ENCODE measurements at places on chromosomes 6 and 20.

DNA sequence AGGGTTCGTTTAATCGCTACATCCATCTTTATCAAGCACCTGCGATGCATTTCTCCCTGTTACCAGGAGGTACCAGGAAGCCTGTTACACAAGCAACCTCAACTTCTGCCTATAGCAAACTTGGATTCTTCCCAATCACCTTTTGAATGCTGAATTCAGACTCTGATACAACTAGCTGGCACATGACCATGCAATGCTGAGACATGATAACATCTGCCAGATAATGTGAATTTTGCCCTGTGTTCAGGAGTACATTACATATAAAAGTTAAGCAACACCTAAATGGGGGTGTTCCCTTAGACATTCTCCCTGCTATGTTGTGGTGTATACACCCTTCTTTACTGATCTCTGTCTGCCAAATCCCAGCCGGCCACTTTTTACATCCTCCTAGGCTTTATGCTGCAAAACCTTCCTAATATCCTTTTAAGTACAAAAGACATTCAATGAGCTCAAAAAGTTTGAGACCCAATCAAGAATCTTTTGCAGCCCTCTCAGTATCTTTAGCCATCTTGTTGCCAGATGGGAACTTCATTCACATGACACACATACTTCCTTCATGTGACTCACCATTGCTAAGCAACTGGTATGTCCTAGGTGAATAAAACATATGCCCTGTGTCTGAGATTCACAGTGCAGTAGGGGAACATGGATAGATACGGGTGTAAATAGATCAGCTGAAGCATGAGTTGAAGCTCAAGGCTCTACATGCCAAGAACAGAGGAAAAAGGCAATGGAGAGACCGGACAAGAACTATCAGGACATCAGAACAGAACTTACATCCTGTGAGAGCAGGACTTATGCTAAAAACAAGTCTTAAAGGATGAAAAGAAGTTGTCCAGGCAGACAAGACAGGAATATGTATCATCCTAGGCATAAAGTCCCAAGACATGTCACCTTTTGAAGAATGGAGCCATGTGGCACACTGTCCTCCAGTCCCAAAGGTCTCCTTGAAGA, 84.3 kb downstream of the ZHX3 start:
- DNase-seq, result peak; percentile 79

DNA sequence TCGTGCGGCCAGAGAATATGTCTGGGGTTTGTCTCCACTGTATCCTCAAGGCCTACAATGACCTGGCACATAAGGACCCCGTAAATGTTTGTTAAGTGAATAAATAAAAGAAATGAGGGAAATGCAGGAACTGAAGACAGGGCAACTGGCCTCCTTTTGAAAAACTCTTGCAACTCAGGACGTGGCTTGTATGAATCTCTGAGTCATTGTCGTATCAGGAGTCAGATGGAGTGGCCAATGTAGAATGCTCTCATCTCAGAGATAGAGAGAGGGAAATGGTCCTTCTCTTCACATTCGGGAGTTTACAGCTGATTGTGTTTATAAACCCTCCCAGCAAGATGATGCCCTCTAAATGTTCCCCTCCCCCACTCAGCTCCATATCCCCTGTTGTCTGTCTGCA, 57.1 kb downstream of the UST start:
- no peak for DNase-seq

GRCh38 chr6:140537211-140537610, 1162.8 kb upstream of the CITED2 start:
- no peak for DNase-seq

GRCh38 chr20:2042400-2042799, 48.5 kb upstream of the PDYN start:
- DNase-seq, result peak; percentile 56

- peak; percentile 73 for DNase-seq
Observed at GRCh38 chr6:11854408-11855165, 76.0 kb upstream of the ADTRP start.

- DNase-seq, result peak; percentile 48
Observed at GRCh38 chr20:48910347-48910781, 11.1 kb upstream of the ARFGEF2 start.

- no peak for DNase-seq
Observed at GRCh38 chr6:78502386-78502887, 364.9 kb upstream of the IRAK1BP1 start.

DNA sequence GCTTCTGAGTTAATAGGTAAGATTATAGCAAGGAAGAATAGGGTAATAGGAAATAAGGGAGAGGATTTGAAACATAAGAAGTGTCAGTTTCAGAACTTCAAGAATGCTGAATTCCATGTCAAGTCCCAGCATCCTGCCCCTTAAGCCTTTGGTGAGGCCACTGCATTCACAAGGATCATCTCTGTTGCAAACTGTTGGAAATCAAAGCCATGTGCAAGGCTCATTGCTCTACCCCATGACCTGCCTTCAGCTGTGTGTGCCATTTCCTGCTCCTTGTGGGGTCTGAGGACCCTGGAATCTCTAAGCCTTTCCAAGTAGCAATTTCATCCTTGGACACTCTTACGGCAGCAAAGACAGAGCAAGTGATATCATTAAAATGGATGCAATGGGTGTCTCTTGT, 203.0 kb downstream of the CDC5L start:
- no peak for DNase-seq

DNA sequence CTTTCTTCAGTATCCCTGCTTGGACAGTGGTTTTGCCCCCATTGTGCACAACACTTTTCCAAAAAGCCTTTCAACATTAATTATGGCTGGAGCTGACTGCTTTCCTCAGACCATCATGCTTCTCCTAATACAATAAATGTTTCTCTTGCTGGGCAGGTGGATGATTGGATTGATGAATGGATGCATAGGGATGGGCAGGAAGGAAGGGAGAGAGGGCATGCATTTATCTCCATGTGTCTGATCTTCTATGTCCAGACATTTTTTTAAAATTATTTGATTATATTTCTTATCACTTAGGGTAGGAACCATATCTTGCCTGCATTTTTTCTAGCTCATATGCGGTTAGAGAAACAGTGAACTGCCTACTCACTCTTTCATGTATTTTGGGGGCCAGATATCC, 218.5 kb downstream of the PRL start:
- DNase-seq, result no peak

- no peak for DNase-seq
Observed at GRCh38 chr6:150456466-150456865, 87.7 kb downstream of the IYD start.

DNA sequence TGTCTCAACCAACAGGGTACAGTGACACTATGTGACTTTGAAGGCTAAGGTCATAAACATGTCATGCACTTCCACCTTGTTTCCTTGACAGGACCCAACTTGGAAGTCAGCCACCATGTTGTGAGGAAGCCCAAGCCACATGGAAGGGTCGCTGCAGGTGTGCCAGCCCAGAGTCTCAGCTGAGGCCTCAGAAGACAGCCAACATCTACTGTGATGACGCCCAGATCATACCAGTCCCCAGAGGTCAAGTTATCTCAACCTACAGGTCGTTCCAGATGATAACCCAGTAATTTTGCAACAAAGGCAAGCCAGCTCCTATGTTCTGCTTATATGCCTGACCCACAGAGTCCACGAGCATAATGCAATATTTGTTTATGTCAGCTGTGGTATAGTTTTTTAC, 376.0 kb upstream of the AGPAT4 start:
- no peak for DNase-seq

GRCh38 chr6:15369838-15370237, 124.0 kb downstream of the JARID2 start:
- no peak for DNase-seq

DNA sequence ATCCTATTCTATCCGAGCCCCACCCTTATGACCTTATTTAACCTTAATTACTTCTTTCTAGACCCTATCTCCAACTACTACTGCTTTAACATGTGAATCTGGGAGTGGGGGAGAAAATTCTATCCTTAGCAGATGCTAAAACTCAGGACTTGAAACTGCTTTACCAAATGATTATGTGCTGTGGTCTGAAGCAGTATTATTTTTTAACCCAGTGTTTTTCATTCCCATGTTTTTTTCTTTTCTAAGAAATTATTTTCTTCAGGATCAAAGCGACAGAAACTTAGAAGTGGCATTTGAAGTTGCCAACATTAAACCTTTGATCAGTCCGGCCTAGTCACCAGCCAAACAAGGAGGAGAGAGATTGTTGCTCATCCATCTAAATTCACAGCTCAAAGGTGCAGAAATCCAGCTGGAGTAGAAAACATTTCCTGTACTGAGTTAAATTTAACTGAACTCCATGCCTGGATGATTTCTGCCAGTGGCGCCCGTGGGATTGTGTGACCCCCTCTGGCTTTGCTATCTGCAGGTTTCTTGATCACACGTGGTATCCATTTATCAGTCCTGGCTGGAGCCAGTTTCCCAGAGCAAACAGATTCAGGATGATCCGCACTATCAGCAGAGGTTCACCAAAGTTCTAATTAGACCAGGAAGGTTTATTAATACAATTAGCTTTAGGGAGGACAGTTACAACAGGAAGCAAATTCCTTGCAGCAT, 300.5 kb downstream of the PLCB1 start:
- no peak for DNase-seq

GRCh38 chr20:44211177-44212039, 837 bp upstream of the OSER1 start:
- no peak for DNase-seq

DNA sequence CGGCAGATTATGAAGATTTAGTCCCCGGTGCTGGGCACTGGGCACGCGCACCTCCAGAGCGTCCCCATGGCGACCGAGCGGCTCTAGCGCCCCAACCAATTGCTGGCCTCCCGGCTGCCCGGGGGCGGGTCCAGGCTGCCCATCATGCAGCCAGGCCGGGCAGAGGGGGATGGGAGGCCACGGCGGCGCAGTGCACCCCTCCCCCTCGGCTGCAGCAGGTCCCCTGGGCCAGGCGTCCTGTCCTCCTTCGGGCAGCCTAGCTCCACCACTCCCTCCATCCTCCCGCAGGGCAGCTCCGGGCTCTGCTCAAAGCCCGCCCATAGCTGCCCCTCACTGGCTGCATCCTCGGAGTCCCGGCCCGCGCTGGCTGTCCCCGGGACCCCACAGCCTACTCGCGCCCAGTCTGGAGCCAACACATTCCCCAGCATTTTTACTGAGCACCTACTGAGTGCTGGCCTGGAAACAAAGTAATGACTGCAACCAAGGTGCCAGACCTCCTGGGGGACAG, 99.4 kb downstream of the ASXL1 start:
- DNase-seq, result peak; percentile 45

DNA sequence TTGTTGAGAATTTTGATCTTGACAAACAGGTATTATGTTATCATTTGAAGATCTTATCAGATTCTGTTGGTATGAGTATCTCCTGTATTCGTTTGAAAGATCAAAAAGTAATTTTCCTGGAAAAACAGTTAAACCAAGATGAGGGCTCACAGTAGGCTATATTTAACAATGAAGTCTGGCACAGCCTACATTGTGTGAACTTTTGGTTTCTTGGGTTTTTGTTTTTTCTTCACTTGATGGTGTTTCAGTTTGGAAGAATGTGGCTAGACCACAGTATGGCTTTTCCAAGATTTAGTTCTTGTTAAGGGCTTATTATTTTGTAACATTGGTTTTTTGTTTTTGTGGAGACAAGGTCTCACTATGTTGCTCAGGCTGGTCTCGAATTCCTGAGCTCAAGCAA, 306.4 kb downstream of the CDKAL1 start:
- no peak for DNase-seq

- DNase-seq, result peak; percentile 76
Observed at GRCh38 chr6:125584468-125584939, 164.9 kb upstream of the HEY2 start.

DNA sequence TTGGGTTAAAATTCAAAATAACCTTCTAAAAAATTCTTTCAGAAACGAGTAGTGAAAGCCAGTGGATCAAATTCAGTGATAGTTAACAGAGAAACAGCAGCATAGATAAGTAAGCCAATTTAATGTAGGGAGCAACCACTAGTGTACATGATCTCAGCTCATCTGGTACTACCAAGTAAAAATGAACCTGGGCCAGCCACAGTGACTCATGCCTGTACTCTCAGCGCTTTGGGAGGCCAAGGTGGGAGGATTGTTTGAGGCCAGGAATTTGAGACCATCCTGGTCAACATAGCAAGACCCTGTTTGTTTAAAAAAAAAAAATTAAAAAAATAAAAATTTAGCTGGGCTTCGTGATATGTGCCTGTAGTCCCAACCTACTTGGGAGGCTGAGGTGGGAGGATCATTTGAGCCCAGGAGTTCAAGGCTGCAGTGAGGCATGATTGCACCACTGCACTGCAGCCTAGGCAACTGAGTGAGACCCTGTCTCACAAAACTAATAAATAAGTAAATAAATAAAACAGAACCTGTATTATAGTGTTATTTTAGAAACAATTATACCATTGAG, 32.4 kb downstream of the CBFA2T2 start:
- DNase-seq, result no peak

DNA sequence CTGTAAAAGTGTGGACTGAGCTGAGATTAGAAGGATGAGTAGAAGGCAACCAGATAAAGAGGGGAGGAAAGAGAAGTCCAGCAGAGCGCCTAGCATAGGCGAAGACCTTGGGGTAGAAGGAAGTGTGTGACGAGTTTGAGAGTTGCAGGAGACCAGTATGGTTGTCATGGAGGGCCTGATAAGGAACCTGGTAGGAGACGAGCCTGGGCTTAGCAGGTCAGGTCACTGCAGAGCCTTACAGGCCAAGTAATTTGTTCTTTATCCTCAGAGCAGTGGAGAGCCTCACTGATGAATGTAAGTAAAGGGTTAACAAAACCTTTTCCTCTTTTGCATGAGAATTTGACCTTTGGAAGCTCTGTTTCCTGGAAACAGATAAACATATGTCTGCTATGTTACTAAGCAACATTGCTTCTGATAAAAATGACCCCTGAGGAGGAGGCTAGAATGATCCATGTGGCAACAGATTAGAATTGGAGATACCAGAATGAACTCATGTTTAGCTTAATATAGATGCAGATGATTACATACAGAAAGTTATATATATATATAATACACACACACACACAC, 2.9 kb upstream of the TMEM74B start:
- no peak for DNase-seq

GRCh38 chr20:11906626-11907480, 10.8 kb upstream of the BTBD3 start:
- peak; percentile 60 for DNase-seq

DNA sequence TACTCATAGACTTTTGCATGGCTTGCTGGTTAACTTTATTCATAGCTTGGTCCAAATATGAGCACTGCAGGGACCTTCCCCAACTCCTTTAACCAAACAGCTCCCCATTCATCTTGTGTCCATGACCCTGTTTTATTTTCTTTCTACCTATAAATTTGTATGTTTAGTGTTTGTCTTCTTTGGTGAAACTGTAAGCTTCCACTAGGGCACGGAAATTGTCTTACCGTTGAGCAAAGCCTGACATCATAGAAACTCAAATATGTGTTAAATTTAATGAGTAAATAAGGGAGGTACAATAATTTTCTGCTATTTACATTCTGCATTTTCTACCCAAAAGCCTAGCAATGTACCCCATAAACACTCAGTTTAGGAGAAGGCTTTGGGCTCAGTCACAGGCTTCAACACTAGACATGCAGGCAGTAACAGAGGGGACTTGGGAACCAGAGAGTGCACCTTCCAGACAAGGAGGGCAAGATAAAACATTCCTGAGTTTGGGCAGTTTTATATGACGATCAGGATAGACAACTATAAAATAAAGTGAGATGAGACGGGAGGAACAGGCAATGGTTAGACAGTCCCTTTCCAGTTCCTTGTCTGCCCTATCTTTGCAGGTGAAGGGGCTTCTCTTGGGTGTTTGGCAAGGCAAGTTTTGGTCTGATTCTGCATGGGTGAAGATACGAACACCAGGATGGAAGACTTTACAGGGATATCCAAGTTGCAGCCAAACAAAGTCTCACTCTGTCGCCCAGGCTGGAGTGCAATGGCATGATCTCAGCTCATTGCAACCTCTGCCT, 46.2 kb upstream of the ZNF217 start:
- no peak for DNase-seq

Data from COLO829 (cell line).